ENCODE measurements at places on chromosomes 11 and 22.

DNA sequence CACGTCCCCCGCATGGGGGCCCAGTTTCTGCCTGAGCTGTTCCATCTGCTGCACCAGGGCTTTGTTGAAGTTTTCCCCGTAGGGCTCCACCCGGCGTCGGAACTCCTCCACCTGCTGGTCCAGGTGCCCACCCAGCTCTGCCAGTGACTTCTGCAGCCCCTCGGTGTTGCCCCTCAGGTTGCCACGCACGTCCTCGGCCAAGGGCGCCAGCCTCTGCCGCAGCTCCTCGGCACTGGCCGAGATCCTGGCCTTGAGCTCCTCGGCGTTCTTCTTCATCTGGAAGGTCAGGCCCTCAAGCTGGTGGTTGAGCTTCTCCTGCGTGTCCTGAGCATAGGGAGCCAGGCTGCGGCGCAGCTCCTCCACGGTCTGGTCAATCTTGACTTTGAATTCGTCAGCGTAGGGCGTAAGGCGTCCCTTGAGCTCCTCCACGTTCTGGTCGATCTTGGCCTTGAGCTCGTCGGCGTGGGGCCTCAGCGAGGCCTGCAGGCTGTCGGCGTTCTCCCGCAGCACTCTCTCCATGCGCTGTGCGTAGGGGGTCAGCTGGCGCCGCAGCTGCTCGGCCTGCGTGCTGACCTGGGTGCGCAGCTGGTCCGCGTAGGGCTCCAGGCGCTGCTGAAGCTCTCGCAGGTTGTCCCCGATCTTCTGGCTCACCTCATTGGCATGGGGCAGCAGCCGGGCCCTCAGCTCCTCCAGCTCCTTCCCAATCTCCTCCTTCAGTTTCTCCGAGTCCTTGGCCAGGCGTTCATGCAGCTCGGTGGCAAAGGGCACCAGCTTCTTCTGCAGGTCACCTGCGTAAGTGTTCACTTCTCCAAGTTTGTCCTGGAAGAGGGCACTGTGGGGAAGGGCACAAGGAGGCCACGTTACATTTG lies 1.8 kb downstream of the APOA4 start:
- DNase-seq: no peak

GRCh38 chr11:66547662-66548009 lies 933 bp downstream of the ACTN3 start:
- no peak for DNase-seq

GRCh38 chr22:27835446-27835845 lies 33.9 kb upstream of the MN1 start:
- DNase-seq: no peak

GRCh38 chr11:68750195-68751003 lies 921 bp downstream of the TESMIN start:
- no peak for DNase-seq

DNA sequence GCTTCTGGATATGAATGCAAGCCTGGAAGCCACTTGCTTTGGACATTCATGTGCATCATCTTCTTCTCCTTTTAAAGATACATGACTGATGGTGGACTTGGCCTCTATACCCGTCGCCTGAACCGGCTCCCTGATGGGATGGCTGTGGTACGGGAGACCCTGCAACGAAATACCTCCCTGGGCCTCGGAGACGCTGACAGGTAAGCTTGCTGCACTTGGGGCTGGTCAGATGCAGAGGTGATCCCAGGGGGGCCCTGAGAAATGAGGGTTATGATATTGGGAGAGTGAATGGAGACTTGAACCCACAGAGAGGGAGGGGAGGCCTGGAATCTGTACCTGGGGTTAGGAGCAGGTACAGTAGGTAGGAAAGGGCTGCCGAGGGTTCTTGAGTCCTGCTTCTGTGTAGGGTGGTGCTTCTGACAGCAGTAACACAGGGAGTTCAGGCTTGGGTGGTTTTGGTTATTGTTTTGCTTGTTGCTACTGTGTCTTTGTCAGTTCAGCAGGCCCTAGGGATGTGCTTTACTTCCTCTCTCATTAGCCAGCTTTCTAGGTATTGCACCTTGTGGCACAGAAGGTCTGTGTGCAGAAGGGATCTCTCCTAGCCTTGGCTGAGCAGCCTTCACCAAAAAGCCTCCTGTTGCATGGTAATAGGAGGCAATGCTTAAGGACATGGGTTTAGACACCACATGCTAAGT lies 176.1 kb downstream of the DBX1 start:
- DNase-seq: no peak

DNA sequence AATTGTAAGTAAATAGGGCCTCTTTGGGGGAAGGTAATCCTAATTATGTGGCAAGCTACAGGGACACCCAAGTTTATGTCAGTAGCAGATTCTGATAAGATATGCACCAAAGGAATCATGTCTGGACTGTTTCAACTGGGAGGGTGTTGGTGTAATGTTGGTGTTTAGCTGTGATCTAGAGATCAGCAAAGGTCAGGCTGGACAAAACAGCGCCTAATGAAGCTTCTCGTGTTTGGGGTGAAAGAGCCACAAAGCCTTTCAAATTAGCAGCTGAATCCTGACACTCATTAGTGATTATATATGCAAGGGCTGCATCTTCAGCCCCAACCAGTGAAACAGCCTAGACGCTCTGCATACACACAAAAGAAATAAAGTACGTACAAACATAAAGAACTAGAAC lies 106.3 kb downstream of the MPPED2 start:
- DNase-seq: no peak

DNA sequence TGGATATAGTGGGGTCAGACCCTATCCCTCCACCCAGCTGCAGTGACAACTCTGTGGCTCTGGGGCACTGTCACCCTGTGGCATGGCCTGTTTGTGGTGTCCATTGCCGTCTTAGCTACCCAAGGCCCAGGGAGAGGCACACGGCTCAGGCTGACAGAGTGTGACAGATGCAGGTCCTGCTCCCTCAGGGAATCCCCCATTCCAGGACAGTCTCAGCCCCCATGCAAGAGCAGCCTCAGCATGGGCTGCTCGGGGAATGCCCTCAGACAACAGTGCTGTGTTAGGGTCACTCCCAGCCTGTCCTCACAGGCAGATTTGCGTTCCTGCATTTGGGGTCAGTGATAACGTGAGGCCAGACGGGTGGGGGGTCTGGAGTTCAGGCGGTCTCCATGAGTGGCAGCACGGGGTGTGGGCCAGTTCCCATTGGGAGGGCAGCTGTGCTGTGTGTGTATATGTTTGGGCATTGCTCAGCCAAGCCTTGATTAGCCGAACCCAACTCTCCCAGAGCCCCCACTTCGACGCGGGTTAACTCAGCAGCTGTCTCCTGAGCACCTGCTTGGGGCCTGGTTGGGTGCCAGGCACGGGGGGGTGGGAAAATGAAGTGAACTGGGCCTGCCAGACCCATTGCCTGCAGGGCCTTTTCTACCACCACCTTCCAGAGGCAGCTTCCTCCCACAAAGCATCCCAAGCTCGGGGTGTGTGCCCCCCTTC lies 5.3 kb upstream of the KCNQ1OT1 start:
- no peak for DNase-seq

GRCh38 chr22:34068001-34068400 lies 147.7 kb upstream of the LARGE1 start:
- DNase-seq: no peak

- no peak for DNase-seq
Observed at GRCh38 chr11:106608677-106609076, 409.6 kb downstream of the GUCY1A2 start.

- no peak for DNase-seq
Observed at GRCh38 chr11:27820249-27820648, 120.0 kb upstream of the BDNF start.

DNA sequence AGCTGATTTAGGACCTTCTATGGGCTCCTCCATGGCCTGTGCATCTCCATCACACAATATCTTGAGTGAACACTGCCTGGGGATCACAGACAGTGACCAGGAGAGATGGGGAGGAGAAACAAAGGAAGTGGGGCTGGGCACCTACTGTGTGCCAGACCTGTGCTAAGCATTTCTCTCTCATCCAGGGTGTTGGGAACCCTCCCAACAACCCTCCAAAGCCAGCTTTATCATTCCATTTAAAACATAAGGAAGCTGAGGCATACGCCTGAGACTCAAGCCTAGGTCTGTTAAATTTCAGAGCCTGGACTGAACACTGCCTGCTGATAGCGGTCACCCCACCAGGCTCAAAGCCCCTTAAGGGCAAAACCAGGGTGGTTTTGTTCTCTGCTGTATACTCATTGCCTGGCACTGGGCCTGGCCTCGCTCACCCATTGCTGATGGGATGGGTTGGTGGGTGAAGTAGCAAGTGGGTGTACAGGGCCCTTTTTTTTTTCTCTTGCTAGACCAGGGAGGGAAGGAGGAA lies 130.1 kb downstream of the MN1 start:
- peak; percentile 13 for DNase-seq

- DNase-seq: peak; percentile 72
Observed at GRCh38 chr11:113876074-113876797, 864 bp upstream of the USP28 start.

DNA sequence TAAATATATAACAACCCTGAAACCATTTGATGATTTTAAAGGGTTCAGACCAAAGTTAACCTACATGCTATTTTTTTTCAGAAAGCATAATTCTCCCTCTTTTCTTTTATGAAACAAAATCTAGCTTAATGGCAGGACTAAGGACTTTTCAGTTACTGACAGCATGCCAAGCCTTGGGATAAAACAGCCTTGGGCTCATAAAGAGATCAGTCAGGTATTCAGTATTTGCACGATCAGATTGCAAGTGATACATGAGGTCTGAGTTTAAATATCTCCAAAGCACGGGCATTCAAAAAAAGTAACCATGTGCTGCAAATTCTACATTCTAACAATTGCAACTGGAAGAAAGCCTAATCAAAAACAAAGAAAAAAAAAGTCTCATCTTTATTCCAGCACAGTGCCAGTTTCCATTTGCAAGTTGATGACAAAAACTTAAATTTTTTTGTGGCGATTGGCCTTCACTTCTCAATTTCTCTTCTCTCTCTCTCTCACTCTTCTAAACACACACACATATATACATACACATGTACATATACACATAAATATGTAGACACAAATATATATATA lies 60.1 kb downstream of the CTSC start:
- DNase-seq: no peak

GRCh38 chr22:18954990-18955571 lies 19.0 kb upstream of the PRODH start:
- DNase-seq: no peak

DNA sequence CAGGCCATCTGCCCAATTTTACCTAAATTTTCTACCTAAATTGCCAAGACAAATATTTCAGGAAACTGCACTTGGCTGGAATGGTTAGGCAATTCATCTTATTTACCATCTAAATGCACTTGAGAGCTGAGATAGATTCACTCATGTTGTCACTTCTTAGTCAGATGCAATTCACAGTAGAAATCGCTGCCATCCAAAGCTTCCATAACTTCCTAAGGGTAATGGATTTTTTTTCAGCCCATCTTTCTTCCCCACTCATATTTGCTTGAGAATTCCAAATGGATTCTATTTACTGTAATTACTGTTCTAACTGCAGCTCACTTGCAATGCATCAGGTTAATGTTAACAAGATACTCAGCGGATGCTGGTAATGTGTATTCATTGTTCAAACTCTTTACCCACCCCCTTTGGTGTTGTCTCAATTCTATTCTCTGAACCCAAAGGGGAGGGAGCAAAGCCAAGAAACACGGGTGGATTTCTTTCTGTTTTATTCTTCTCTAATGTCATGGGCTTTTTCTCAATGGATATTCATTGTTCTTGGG lies 96.0 kb downstream of the TENM4 start:
- no peak for DNase-seq

GRCh38 chr22:41995211-41995610 lies 3.4 kb upstream of the WBP2NL start:
- DNase-seq: no peak

GRCh38 chr22:35728639-35729308 lies 11.1 kb downstream of the APOL5 start:
- DNase-seq: no peak

- peak; percentile 68 for DNase-seq
Observed at GRCh38 chr11:69915501-69916250, 96.5 kb upstream of the FGF3 start.

- peak; percentile 65 for DNase-seq
Observed at GRCh38 chr11:111949519-111950426, 12.6 kb downstream of the DIXDC1 start.

DNA sequence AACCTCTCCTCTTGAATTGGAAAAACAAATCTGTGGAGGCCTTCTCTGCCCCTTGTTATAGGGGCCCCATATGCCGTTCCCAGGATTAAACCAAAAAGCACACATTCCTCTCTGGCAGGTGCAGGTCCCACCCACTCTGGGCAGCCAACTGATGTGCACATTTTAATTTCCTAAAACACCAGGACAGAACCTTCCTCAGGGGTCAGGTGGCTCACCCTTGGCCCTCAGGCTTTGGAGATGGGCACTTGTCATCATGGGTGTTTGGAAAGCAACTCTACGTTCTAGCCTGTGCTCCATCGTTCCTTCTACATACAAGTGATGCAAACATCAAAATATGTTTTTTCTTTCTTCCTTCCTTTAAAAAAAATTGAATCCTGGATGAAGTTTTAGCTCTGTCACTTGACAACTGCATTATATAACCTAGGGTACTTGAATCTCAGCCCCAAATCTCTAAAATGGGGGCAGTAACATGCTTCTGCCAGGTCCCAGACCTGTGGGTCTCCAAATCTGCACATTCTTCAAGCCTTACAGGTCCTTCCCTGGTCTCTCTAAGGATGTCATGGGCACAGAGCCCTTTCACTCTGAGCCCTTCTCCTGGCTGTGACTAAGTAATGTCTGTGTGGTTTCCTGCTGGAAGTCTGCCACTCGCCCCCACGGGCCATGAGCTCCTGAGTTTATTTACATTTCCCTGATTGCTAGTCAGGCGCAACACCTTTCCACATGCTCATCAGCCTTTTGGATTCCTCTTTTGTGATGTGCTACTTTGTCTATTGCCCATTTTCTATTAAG lies 43.8 kb downstream of the KCNQ1OT1 start:
- no peak for DNase-seq

DNA sequence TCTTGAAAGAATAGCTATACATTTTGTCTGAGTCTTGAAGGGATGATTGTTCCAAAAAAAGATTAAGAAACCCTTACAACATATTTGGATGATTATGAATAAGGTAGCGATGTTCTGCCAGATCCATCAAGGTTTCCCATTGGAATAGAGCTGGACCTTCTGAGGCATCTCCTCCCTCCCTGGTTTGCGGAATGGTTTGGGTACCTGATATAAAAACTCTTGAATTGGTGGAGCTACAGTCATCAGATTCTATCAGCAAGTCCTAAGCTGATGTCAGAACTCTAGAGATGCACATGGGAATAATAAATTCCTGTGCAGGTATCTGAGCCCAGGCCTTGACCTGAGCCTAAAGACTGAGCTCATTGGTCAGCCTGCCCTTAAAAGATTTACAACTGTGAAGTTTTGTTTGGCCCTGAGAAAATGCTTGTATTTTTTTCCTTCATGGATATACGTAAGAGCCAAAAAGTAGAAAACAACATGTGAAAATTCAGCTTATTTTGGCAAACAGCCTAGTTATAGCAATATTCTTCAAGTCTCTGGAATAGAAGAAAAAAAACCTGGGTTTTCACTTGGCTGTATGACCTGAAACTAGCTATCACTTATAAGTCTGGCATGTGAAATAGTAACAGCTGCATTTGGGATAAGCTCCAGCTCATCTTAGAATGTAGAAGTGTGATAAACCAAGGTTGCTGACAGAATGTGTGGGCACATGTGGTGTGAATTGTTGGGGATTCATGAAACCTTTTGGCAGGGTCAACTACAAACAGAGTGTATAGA lies 265.7 kb upstream of the CTSC start:
- DNase-seq: no peak

GRCh38 chr11:121466063-121466794 lies 13.5 kb upstream of the SORL1-AS1 start:
- peak; percentile 73 for DNase-seq

- peak; percentile 99 for DNase-seq
Observed at GRCh38 chr11:207208-207862, at the start of the genes BET1L and RIC8A. BET1L (minus strand) TSS chr11:207399; CDS start chr11:207321, 78 bp downstream. RIC8A (plus strand) TSS chr11:207708; CDS start chr11:208855, 1,147 bp downstream.

- DNase-seq: no peak
Observed at GRCh38 chr11:70107756-70108155, 29.6 kb downstream of the ANO1 start.
